ENCODE measurements at places on chromosomes 13 and 19. TPM values are rescaled to one million over a fixed set of nuclear protein-coding genes. Genes with fewer than 3 reads are reported as not detected.
A peak's percentile ranks its signal among the peaks of the same experiment; 100 is the strongest.

DNA sequence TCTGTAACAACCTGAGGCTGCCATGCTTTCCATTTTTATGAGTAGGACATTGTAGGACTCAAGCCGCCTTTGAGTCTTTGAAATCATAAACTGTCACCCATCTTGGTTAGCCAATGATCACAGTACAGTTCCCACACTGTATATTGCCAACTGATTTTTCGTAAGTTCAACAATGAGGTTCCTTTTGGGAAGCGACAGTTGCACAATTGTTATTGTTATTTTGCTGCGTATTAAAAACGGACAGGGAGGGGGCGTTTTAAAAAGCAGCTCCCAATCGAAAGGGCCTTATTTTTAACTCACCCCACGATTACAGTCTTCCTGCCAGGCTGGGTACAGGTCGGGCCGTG lies 601 bp downstream of the SLC46A3 start:
- H3K4me1 ChIP-seq, result peaks cover 25% of the 10 kb centered on the region
- no peaks in the 10 kb centered on the region for H3K27me3 ChIP-seq
- peak overlapping the region; percentile 72 for H3K27ac ChIP-seq
- no peaks in the 10 kb centered on the region for H3K36me3 ChIP-seq

NAPSA gene
- total RNA-seq, result 22.5 TPM

- H3K27ac ChIP-seq, result no peak overlapping the region
- H3K4me1 ChIP-seq, result peaks cover 4% of the 10 kb centered on the region
- peak overlapping the region; percentile 72 for H3K4me3 ChIP-seq
- H3K36me3 ChIP-seq, result no peaks in the 10 kb centered on the region
- H3K27me3 ChIP-seq, result no peaks in the 10 kb centered on the region
- no peak for DNase-seq
These were observed 1.1 kb downstream of the ZNF625 start for GRCh38 chr19:12155324-12155860.

DNA sequence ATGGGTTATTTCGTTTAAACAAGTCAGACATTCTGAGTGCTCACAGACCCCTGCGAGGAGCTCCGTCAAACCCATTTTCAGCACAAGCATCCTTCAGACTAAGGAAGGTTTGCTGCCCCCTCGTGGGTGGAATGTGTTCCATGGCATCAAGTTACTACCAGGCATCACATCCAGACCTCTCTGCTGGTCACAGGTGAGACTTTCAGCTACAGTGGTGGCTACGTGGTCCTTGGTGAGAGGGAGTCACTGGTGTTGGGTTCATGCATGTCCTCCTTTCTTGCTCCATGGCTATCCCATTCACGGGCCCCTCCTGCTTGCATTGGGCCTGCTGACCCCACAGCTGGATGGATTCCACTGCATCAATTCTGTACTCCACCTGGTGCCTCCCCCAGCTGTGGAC lies 9.1 kb upstream of the LILRB5 start:
- no peaks in the 10 kb centered on the region for H3K27me3 ChIP-seq
- no peak overlapping the region for H3K4me3 ChIP-seq
- DNase-seq, result peak; percentile 42
- H3K4me1 ChIP-seq, result no peaks in the 10 kb centered on the region
- H3K27ac ChIP-seq, result no peak overlapping the region

ZNF99 gene
- total RNA-seq, result not detected
